Stimulated activated CD4-positive, alpha-beta T cell treated with anti-CD3 and anti-CD28 coated beads, Interleukin-15, amount 100 ng/mL, for 24 hours (primary cell): ENCODE measurements at places on chromosomes 12 and 14.
A peak's percentile ranks its signal among the peaks of the same experiment; 100 is the strongest.

DNA sequence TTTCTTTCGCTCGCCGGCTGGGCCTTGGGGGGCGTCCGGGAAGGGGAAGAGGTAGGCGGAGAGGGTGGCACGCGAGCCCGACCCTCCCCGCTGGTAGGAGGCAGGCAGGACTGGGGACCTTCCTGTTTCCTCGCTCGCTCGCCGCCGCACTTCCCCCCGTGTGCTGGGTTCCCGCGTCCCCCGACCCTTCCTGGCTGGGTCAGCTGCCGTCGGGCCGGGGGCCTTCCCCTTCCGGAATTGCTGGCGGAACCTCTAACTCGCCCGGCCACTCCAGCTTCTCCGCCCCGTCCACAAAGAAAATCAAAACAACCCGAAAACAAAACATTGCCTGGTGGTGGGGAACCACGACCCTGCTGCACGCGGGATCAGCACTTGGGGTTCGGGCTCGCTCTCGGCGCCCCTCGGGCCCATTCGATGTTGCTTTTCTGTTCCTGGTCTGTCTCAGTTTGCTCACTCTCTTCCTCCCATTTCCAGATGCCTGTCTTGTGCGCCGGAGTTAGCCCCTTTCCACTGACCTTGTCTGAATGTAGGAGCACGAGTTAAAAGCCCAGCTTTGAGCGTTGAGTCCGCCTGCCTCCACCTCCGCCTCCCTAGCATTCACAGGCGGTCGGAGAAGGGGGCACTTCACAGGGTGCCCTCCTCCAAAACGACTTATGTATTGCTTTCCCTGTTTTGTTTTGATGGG lies 581 bp downstream of the PAPOLA start:
- peak; percentile 66 for DNase-seq

DNA sequence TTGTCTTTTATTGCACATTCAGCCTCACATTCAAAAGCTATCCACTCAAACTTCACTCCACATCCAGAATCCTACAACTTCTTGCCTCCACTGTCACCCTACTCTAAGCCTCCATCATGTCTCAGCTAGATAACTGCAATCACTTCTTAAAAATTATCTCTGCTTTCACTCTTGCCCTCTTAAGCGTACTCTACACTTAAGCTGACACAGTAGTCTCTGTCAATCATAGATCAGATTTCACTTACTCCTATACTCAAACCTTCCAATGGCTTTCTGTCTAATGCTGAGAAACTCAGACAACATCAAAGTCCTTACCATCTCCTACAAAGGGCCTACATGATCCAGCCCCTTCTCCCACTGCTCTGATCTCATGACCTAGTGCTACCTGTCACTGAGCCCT lies 304.1 kb downstream of the ITPR2 start:
- DNase-seq: no peak

DNA sequence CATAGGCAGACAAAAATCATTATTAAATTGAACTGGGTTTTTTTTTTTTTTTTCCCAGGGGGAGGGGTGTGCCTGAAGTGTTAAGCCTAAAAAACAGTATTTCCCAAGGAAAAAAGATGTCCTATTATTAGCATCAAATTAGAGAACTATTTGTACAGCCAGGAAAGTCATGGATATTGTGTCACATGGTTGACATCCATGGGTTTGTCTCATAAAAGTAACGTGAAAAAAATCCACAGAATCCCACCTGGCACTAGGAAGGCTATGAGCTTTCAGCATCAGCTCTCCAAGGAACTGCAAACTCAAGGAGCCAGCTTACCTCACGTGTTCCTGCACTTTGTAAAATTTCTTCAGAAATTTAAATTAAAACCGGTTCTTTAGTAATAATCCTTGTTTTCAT lies 69.1 kb upstream of the EGLN3 start:
- DNase-seq: no peak

DNA sequence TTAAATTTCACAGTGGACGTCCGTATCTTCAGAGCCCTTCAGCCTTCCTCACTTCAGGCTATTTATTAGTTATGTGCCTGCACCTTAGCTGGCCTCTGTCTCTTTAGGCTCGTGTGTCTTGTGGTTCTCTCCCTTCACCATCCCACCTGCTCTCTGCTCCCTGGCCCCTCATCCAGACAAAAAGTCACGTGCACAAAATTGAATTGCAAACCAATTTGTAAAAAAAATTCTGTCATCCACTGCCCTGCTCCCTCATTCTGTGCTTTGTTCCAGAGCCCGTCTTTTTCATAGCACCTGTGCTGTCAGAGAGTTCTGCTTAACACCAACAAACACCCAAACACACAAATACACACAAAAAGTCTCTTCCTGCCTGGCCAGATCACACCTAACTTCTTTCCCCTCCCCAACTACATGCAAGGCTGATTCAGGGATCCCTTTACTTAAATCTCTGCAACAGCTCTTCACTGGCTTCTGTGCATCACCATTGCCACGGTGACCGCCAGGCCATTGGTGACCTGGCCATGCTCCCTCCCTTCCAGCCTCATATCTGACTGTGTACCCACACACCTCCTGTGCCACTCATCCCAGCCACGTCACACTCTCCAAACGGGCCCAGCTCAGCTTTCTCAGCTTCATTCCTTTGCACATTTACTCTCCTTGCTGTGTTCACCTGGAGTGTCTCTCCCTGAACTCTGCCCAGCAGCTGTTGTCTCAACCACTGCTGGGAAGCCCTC lies 205.7 kb downstream of the TTC8 start:
- no peak for DNase-seq

DNA sequence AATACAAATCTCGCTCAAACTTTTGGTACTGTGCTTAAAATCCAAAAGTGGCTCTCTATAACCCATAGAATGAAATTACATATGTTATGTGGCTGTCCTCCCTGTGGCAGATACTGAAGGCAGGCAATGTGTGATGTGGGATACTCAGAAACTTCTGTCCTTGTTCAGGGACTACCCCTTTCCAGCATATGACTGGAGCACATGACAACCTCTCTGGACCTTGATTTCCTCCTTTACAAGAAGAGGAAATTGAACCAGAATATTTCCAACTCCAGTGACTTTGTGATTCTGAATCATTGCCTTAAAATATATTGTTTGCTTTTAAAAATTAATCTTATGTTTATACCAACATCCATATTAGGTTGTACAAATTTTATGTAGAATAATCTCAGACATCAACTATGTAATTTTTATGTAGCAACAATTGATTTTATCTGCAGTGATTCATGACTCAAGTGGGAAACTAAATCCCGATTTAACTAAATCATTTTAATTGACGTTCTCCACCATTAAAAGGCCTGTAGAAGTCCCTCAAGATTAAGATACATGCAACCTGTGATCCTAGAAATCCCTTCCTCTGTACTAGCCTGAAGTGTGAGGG lies 162.4 kb downstream of the AKAP6 start:
- no peak for DNase-seq

GRCh38 chr12:68998041-68998440 lies 65.1 kb upstream of the CPM start:
- DNase-seq: no peak

- no peak for DNase-seq
Measured at GRCh38 chr12:88552610-88553079, 27.6 kb downstream of the KITLG start.
